Stimulated activated CD4-positive, alpha-beta T cell treated with anti-CD3 and anti-CD28 coated beads, Interleukin-2, amount 100 ng/mL, for 24 hours (primary cell): ENCODE measurements at places on chromosomes 6 and 20.

- no peak for DNase-seq
These were observed 518.3 kb upstream of the ZNF337 start for GRCh38 chr20:26214991-26215390.

DNA sequence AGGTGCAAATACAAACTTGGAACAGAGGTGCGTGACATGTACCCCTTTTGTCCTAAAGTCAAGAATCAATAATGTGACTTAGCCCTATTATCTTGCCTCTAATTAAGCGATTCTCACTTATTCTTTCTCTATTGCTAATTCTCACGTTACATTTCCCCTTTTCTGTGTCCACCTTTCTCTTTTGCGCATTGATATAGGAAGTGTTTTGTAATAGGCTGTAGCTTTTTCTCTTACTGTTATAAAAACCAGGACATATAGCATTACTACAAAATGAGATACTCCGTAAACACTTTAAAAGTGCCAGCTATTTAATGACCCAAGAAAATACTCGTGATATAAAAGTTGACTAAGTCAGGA is 669 bp upstream of the TMEM30A start:
- DNase-seq: no peak

GRCh38 chr20:39849664-39850063 is 839.4 kb downstream of the MAFB start:
- no peak for DNase-seq

DNA sequence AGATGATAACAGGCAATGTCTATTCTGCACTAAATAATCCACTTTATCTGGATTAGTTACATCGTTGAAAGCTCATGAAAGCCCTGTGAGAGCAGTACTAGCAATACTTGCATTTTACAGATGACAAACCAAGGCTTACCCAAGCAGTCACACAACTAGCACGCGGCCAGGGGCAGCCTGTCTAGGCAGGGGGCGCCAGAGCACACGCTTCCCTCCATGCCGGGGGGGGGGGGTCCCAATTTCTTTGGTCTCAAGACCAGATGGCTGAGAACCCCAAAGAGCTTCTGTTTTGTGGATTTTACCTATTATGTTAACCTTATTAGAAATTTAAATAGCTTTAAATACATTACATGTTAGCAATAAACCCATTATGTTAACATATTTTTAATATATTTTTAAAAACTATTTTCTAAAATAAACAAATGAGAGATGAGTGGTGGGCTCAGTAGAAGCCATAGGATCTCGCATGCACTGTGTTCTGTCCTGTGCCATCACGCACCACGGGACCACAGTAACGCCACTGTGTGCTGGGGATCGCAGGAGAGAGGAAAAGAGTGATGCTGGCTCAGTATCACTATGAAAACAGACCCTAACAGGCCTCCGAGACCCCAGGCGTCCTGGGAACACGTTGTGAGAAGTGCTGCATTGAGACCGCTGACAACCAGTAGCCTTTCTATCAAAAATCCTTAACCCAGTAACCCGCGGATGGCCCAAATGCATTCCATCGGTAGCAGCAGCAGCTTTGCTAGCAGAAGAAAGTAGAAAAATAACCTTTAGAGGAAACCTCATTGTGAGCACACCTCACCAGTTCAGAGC is 5.3 kb upstream of the PRR18 start:
- peak; percentile 32 for DNase-seq

DNA sequence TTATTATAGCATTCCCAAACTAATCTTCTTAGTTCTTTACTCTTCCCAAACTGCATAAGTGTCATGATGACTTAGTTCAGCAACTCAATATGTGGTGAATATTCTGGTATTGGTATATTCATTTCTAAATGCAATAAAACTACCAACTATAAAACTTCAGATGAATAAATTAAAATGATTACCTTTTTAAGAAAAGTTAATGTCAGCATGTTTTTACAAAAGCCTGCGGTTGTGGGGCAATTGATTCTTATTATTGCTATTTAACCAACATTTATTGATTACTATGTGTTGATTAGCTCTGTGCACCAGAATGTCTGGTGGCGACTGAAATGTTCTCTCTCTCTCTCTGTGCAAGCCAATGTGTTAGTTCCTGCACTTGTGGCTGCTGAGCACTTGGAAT is 5.0 kb upstream of the SLC22A3 start:
- no peak for DNase-seq

DNA sequence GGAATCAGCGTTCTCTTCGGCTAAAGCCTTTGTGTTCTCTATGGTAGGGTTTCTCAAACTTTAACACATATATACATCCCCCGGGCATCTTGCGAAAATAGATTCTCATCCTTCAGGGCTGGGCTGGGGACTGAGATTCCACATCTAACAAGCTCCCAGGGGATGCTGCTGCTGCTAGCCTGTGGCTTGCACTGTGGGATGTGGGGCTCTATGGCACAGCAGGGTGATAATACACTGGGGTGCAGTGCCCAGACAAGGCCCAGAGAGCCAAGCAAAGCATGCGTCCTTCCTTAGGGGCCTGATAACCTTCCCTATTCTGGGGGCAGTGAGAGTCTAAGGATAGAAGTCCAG is 102.0 kb downstream of the LAMP5 start:
- no peak for DNase-seq

GRCh38 chr6:12848964-12849808 is 132.6 kb downstream of the PHACTR1 start:
- DNase-seq: no peak

DNA sequence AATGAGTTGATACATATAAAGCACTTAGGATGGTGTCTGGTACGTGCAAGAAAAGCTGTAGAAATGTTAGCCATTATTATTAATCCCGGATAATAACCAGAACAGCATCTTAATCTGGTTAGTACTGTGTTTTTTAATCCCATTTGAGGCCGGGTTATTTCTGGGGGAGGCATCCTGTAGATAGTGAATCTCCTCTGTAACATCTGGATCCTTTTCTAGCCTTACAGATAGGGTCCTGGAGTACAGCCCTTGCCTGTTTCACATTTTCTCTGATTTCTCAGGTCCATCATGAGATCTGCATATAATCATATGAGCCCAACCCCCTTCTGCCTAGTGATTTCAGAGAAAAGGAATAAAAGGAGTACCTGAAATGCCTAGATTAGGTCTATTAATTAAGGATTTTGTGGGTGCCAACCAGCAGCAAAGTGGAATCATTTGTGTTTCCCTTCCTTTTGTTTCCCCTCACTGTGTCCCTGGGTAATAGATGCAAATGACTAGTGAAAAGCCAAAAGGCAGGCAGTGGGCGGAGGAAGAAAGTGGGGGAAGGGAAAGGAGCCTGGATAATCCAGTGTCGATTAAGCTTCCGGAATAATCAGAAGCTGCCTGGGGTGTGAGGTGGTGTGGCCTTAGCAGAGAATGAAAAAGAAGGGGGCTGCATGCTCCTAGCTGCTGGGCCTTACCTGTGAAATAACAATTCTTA is 88.9 kb downstream of the SOBP start:
- no peak for DNase-seq

DNA sequence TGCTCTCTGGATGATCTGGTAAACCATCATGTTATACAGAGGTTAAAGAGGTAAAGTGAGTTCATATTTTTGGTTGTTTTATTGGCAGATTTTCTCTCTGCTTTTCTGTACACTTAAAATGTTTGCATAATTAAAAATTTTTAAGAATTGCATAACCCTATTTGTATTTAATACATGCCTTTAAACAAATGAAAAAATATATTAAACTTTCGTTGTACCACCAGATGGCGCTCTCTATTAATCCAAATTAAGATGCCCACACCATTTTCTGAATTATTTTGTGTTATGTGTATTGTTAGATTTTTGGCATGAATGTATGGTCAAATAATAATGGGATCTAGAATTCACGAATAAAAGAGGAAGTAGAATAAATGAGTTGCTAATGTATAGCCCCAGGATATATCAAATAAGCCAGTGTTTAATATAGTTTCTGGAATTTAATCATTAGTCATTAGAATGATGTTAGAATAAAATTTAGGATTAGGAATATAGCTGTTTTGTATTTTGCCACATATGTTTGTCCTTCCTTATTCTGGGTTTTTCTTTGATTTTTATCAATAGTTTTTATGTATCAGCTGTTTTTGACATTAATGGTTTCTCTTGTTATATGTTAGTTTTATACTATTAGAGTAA is 38.9 kb downstream of the SMAP1 start:
- no peak for DNase-seq

GRCh38 chr6:31568537-31568961 is 3.5 kb upstream of the LTA start:
- peak; percentile 65 for DNase-seq

DNA sequence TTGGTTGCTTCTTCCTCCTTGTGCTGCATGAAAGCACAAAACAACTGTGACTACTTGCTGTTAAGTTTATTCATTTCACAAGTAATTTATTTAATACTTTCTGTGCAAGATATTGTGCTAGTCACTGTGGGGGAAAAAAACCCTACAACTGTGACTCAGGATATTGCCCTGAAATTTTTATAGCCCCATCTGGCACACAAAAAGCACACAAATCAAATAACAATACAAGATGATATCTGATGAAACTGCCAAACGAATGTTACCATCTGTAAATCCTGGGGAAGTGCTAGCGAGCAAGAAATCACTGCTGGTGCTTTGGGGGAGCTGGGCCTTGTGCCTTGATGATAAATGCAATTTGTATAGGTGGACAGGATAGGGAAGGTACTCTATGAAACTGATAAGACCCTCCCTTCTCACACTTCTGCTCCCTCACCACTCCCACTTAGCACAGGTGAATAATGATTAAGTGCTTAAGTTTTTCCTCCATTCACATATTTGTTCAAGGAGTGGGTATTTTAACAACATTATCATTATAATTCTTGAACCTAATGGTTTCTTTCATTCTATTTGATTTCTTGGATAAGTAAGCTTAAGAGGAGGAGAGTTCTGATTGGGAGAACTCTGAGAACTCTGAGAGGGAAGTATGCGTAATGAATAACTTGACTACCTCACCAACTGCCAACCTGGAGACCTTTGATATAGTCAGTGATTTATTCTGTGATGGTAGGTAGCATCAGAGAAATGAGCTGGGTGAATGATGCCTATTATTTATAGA is 115.3 kb downstream of the RTN4IP1 start:
- DNase-seq: no peak

GRCh38 chr6:43181621-43181941 is 415 bp upstream of the CUL9 start:
- DNase-seq: no peak

- no peak for DNase-seq
These were observed 43.7 kb upstream of the DACT2 start for GRCh38 chr6:168363302-168363701.

GRCh38 chr20:58568483-58569240 is 53.5 kb upstream of the APCDD1L start:
- no peak for DNase-seq

GRCh38 chr20:6066582-6066981 is 12.7 kb upstream of the LRRN4 start:
- DNase-seq: no peak

- DNase-seq: no peak
These were observed 54.9 kb upstream of the ZNF133 start for GRCh38 chr20:18233408-18233943.

- DNase-seq: no peak
These were observed 10.3 kb upstream of the MAPK13 start for GRCh38 chr6:36120018-36120417.

- no peak for DNase-seq
These were observed 11.9 kb upstream of the LATS1 start for GRCh38 chr6:149729824-149730223.

DNA sequence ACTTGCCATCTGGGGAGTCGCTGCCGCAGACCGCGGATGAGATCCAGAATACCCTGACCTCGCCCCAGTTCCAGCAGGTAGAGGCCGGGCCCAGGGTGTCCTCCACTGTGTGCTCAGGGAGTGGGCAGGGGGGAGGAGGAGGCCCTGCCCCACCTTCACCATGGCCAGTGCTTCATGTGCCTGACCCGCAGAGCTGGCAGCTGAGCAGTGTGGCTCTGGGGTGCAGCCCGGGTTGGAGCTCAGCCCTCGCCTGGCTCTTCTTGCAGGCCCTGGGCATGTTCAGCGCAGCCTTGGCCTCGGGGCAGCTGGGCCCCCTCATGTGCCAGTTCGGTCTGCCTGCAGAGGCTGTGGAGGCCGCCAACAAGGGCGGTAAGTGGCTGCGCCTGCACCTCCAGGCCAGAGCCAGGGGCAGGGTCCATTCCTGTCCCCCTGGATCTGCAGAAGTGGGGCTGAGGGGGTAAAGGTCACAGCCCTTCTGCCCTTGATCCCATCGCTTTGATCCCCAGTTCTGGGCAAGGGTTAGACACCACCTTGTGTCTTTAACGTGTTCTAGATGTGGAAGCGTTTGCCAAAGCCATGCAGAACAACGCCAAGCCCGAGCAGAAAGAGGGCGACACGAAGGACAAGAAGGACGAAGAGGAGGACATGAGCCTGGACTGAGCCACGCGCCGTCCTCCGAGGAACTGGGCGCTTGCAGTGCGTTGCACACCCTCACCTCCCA is 5.5 kb downstream of the ADRM1 start:
- DNase-seq: no peak

DNA sequence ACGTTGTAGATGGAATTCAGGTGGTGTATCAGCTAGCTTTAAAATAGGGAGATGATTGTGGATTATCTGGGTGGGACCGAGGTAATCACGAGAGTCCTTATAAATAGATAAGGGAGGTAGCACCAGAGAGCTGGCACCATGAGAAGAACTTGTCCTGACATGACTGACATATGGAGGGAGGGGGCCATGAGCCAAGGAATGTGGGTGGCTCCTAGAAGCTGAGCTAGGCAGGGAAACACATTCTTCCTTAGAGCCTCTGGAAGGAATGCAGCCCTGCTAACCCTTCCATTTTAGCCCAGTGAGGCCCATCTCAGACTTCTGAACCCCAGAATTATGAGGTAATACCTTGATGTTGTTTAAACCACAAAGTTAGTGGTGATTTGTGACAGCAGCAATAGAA is 321.1 kb upstream of the SULF2 start:
- DNase-seq: no peak

- no peak for DNase-seq
These were observed 2.9 kb downstream of the SPAG4 start for GRCh38 chr20:35618263-35619131.

- no peak for DNase-seq
These were observed 3.8 kb upstream of the EEF1A2 start for GRCh38 chr20:63502671-63503172.

- no peak for DNase-seq
These were observed 358.8 kb downstream of the ADGRB3 start for GRCh38 chr6:68993911-68994310.
